ENCODE measurements at places on chromosomes 1 and 21. TPM values are rescaled to one million over a fixed set of nuclear protein-coding genes. Genes with fewer than 3 reads are reported as not detected.

The SSR2 gene
- 145 TPM for polyA plus RNA-seq

The BECN2 gene
- polyA plus RNA-seq, result not detected

The PAPPA2 gene
- not detected for polyA plus RNA-seq

The NID1 gene
- 11.6 TPM for polyA plus RNA-seq

The EXO1 gene
- polyA plus RNA-seq, result 1.2 TPM

The CROCC gene
- polyA plus RNA-seq, result 64.1 TPM

The CEP104 gene
- polyA plus RNA-seq, result 6.6 TPM

The SH2D1B gene
- 1.3 TPM for polyA plus RNA-seq

The OPRD1 gene
- polyA plus RNA-seq, result not detected

The PDE4B gene
- polyA plus RNA-seq, result 1.4 TPM

The GNG4 gene
- 10.9 TPM for polyA plus RNA-seq

The REG4 gene
- polyA plus RNA-seq, result not detected

The WNT3A gene
- 0.69 TPM for polyA plus RNA-seq

The HEATR1 gene
- polyA plus RNA-seq, result 3.7 TPM

The DNASE2B gene
- not detected for polyA plus RNA-seq

The CD2 gene
- 4.8 TPM for polyA plus RNA-seq

The PRAMEF12 gene
- not detected for polyA plus RNA-seq

The DCST2 gene
- 1.7 TPM for polyA plus RNA-seq

The MT1HL1 gene
- not detected for polyA plus RNA-seq

The UBXN10 gene
- 0.35 TPM for polyA plus RNA-seq

The C1orf94 gene
- not detected for polyA plus RNA-seq

The LRRC71 gene
- 0.04 TPM for polyA plus RNA-seq
